ENCODE measurements at places on chromosomes 11 and 22.

DNA sequence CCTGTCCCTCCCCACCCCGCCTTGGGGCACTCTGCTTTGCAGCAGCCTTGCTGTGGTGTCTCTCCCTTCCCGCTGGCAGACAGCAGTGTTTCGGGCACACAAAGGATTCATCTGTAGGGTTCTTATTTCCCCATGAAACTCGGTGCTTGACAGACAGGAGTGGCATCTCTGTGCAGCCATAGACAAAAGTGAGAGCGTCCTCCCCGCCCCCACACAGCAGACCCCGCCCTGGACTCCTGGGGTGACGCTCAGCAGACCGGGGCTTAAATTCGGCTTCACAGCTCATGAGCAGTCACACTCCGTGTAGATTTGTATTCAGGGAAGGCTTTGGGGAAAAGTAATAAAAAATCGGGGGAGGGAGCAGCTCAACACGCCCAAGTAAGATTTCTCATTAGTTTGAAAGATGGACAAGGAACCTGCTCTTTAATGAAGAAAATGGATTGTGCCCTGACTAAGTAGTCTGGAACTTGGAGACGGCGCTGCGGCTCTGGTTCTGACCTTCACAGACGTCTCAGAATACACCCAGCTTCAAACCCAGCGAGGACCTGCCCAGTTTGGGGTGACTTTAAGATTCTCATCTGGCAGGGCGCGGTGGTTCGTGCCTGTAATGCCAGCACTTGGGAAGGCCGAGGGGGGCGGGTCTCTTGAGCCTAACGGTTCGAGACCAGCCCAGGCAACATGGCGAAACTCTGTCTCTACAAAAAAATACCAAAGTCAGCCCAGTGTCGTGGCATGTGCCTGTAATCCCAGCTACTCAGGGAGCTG lies 136.0 kb downstream of the CACNA1I start:
- no peak for DNase-seq

DNA sequence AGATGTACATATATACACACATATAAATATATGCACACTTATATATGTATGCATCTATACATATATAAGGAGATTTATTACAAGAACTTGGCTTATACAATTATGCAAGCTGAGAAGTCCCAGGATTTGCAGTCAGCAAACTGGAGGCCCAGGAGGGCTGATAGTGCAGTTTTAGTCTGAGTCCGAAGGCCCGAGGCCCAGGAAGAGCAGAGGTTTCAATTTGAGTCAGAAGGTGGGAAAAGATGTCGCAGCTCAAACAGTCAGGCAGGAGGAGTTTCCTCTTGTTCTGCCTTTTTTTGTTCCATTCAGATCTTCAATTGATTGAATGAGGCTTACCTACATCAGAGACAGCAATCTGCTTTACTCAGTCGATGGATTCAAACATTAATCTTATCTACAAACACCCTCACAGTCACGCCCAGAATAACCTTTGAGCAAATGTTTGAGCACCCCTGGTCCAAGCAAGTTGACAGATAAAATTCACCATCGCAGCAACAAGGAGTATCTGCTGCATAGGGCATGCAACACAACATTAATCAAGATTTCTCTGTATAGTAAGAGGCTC lies 4.0 kb upstream of the SGSM1 start:
- peak; percentile 19 for DNase-seq

- no peak for DNase-seq
Measured at GRCh38 chr11:44171518-44171917, 76.0 kb downstream of the EXT2 start.

DNA sequence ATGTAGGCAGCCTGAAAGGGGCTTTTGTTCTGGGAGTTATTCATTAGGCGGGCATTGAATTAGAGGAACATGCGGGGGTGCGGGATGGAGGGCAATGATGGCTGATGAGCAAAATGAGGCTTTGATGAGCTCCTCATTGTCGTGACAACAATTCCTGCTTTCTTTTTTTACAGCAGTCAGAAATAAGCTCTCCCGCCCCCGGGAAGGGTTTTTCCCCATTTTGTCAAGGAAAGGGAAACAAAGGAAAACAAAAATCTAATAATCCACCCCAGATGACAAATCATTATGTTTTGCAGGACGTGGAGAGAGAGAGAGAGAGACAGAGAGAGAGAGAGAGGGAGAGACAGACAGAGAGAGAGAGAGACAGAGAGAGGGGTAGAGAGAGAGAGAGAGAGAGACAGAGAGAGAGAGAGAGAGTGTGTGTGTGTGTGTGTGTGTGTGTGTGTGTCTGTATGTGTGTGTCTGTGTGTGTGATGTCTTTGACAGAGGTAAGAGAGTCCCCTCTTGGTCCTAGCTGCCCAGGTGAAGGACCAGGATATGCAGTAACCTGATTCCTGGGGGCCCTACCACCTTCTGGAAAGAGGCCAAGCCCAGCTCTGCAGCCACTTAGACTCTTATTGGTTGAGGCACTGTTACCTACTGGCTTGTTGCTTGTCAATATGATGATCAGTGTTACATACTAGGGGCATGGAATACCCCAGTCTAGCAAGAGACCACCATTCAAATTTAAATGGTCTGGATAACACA lies 46.7 kb upstream of the PARVA start:
- DNase-seq = no peak

GRCh38 chr11:35144136-35144741 lies 5.3 kb downstream of the CD44 start:
- DNase-seq = peak; percentile 70

- DNase-seq = no peak
Measured at GRCh38 chr11:116782728-116783127, 5.1 kb downstream of the ZPR1 start.

Measured in stimulated activated CD4-positive, alpha-beta T cell treated with anti-CD3 and anti-CD28 coated beads, Interleukin-4, amount 100 ng/mL, for 24 hours (primary cell).